ENCODE measurements at places on chromosomes 11 and 22. TPM values are rescaled to one million over a fixed set of nuclear protein-coding genes. Genes with fewer than 3 reads are reported as not detected.

Gene PTPRJ
- polyA plus RNA-seq = 10.0 TPM

- no peak for DNase-seq
These were observed 43.8 kb upstream of the KCNQ1OT1 start for GRCh38 chr11:2743427-2744110.

GRCh38 chr11:101974255-101974654, 57.9 kb upstream of the ANGPTL5 start:
- no peak for DNase-seq

GRCh38 chr11:109371444-109372176, 50.4 kb upstream of the C11orf87 start:
- no peak for DNase-seq

Measured in immature natural killer cell (primary cell).